Esophagus squamous epithelium (tissue), 5 donors: ENCODE measurements at places on chromosomes 5 and 9.

DNA sequence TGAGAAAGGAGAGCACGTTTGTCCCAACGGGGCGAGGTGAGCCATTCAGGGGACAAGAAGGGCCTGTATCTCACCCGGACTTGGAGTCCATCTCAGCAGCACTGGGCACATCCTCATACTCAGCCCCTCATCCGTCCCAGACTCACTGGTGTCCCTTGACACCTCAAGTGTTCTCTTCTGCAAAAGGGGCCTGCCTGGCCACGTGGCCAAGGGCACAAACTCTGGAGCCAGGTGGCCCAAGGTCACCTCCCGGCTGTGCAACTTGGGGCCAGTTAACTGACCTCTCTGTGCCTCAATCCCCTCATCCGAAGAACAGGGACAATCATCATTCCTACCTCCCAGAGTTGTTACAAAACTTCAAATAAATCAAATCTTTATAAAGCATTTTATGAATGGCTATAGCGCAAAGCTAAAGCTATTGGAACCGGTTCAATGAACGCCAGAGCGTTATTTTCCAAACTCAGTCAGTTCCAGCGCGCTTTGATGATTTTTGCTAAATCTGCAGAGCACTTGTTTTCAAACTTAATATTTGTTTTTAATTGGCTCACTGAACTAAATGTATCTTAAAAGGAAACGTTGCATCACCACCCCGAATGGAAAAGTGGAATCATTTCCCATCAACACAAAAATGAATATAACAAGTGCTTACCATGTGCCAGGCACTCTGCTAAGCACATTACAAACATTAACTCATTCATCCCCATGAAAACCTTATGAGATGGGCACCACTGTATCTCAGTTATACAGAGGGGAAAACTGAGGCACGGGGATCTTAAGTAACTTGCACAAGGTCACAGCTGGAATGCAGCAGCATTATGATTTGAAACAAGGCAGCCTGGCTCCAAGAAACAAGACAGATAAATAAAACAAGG lies 49.3 kb downstream of the DUSP1 start:
- no peak for DNase-seq

GRCh38 chr5:15472116-15472515 lies 27.9 kb upstream of the FBXL7 start:
- no peak for DNase-seq

- no peak for DNase-seq
Observed at GRCh38 chr5:426392-426976, 16.5 kb upstream of the EXOC3 start.

DNA sequence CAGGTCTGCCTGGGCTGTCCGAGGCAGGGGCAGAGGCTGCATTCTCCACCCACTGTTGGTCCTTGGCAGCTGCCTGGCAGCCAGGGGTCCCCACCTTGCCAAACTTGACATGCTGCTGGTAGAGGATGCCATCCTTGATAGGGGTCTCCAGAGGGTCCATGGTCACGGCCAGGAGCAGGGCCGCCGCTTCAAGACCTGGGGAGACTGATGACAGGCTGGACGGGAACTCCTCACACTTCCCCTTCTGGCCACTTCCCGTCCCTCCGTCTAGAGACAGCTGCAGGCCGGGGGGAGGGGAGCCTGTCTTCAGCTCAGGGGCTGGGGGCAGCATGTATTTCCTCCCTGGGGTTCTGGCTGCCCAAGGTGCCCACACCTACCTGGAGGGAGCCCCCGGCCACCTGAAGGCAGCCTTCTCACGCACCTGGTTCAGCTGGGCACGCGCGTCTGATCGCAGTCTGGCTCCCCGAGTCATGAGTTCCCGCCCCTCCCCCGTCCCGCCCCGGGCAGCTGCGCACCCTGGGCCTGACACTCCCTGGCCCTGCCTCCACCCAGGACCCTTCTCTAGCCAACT lies at the start of gene DOK3:
Gene DOK3, minus strand, starts transcription at position 446 of the 571 bp plus-strand sequence. Its CDS starts 286 bp downstream, at position 160.
- no peak for DNase-seq

GRCh38 chr9:16215353-16215680 lies 655.2 kb downstream of the BNC2 start:
- DNase-seq, result no peak

GRCh38 chr5:77637998-77638762 lies at the start of gene OTP:
TSS of gene OTP (minus strand) at chr5:77638713. CDS start at chr5:77638549, 164 bp downstream.
- no peak for DNase-seq

- DNase-seq, result no peak
Observed at GRCh38 chr9:136107155-136107952, 11.3 kb downstream of the TMEM250 start.

- no peak for DNase-seq
Observed at GRCh38 chr9:131476777-131477345, 25.9 kb upstream of the POMT1 start.

DNA sequence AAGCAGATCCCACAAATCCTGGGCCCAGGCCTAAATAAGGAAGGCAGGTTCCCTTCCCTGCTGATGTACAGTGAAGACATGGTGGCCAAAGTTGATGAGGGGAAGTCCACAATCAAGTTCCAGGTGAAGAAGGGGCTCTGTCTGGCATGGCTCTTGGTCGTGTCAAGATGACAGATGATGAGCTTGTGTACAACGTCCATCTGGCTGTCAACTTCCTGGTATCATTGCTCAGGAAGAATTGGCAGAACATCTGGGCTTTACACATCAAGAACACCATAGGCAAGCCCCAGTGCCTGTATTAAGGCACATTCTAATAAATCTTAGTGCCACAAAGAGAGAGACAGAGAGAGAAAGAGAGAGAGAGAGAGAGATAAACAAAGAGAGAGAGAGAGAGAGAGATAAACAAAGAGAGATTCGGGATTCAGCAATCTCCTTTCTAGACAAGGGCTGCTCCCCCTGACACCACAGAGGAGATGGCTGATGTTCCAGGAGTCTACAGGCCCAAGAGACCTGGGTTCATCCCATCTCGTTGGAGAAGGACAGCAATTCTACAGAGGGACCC lies 45.5 kb upstream of the HSPA9 start:
- no peak for DNase-seq

DNA sequence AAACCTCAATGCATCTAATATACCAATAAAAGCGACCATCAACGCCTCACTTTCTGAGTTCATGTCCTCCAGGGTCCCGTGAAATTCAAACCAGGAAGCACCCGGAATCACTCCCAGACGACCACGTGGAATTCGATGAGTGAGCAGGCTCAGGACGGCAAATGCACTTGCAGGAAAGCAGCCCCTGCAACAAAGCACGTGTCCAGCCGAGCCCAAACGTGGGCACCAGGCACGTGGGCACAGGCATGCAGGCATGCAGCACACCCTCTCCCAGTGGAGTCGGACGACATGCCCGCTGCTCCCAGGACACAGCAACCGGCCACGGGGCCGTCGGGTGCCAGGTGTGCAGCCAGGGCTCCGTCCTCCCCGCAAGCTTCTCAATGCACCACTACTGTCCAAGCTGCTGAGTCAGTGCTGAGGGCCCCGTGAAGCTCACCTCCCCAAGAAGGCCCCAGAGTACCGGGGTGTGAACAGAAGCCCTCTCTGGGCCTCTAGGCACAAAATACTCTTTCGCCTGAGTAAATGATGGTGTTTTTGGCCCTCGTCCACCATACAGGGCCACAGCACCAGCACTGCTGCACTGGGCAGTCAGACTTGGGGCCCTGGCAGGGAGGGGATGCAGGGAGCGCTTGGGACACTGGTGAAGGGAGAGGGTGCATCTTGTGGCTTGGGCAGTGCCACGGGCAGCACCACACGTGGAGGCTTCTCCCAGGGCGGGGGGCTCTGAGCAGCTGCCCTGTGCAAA lies 87.6 kb downstream of the VAV2 start:
- DNase-seq, result no peak

GRCh38 chr9:83066771-83067170 lies 3.8 kb upstream of the RASEF start:
- no peak for DNase-seq

DNA sequence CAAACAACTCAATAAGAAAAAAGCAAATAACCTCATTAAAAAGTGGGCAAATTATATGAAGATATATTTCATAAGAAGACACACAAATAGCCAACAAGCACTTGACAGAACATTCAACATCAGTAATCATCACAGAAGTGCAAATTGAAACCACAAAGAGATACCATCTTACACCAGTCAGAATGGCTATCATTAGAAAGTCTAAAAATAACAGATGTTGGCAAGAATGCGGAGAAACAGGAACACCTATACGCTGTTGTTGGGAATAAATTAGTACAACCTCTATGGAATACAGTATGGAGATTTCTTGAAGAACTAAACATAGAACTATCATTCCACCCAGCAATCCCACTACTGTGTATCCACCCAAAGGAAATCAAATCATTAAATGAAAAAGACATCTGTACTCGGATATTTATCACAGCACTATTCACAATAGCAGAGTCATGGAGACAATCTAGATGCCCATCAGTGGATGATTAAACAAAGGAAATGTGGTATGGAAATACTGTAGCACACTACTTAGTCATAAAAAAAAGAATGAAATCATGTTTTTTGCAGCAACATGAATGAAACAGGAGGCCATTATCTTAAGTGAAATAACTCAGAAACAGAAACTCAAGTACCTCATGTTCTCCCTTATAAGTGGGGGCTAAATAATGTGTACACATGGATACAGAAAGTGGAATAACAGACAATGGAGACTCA lies 106.8 kb upstream of the FST start:
- DNase-seq, result no peak

DNA sequence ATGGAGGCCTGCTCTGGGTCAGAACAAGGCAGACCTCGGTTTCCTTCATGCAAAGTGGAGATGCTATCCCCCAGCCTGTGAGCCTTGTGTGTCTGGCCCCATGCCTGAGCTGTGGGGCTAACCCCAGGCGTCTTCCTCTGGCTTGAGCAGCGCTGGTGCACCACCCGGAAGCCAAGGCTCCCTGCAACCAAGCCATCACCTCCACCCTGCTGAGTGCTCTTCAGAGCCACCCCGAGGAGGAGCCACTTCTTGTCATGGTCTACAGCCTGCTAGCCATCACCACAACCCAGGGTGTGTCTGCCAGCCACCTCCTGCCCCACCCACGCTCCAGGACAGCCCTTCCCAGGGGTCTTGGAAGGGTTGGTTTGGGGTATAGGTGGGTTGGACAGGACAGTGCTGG lies 16.2 kb downstream of the REXO4 start:
- DNase-seq, result no peak

- DNase-seq, result no peak
Observed at GRCh38 chr5:118233606-118234005, 754.7 kb downstream of the DTWD2 start.

DNA sequence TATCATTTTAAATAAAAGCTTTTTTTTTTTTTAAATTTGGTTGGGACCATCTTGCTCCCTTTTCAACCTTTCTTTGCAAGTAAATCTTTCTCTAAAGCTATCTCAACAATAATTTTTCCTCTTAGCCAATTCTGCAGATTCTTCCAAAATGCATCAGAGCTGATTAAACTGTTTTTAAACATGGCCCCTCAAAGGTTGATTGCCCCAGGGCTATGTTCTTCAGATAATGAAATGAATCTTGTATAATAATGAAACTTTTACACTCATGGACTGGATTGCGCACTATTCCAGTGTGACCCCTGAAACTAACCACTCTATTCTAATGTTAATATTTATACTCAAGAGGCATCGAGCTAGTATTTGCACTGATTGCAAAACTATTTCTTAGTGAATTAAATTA lies 222.8 kb upstream of the PRDM9 start:
- no peak for DNase-seq

GRCh38 chr9:132575811-132576210 lies 6.6 kb upstream of the BARHL1 start:
- DNase-seq, result no peak

DNA sequence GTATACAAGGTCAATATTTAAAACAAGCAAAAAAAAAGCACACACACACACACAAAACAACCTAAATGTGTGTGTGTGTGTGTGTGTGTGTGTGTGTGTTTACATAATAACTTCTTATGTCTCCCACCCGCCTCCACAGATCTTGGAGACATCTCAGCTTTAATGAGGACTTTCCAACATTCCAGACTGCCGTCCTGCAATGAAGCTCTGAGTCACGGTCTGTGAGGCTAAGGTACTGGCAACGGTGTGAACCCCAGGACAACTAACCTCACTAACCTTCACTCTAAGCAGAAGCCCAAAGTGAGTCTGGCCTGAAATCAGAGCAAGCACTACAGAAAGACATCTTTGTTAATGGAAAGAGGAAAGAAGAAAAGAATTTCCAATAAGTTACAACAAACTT lies 22.3 kb downstream of the ZNF474 start:
- no peak for DNase-seq
